Urothelium cell line (cell line): ENCODE measurements at places on chromosomes 6 and 20.
A peak's percentile ranks its signal among the peaks of the same experiment; 100 is the strongest.

DNA sequence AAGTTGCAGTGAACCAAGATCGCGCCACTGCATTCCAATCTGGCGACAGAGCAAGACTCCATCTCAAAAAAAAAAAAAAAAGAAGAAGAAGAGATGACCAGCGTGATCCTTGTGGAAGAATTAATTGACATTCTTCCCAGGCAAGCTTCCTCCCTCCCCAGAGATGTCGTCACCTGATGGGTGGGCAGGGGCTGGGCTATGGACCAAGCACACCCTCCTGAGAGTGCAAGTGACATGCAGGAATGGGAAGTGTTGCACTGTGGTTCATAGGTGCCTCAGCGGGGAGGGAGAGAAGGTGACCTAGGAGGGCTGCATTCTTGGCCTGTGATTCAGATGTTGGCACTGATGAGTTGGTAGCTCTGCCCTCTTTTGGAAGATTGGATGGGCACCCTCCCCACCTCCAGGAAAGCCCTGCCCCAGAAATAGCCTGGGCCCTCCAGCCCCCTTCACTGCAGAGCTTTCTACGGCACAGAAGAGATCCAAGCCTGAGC is 37.8 kb downstream of the TAF8 start:
- DNase-seq = peak; percentile 84

GRCh38 chr6:3228046-3228671 is 706 bp upstream of the TUBB2B start:
- no peak for DNase-seq

GRCh38 chr20:11143481-11143880 is 469.7 kb upstream of the JAG1 start:
- no peak for DNase-seq

- DNase-seq = no peak
Measured at GRCh38 chr6:13242590-13242989, 85.7 kb downstream of the TBC1D7 start.

DNA sequence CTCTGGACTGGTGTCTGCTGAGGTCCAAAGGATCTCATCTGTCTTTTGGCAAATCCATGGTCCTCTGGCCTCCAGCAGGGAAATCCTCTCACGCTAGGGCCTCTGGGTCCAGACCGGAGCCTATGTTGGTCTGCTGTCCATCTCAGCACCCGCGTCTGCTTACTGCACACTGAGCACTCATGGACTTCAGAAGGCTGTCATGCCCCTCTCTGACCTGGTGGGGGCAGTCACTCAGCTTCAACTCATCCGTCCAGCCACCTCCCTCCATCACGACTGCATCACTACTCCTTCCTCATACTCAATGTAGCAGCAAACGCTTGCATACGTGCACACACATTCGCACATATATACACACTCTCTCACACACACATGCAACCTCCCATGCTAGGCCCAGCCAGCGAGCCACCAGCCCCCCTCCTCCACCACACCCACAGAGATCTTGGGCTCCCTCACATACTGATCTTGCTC is 33.3 kb downstream of the GABRR2 start:
- peak; percentile 19 for DNase-seq

GRCh38 chr6:36479256-36479655 is 36.5 kb downstream of the KCTD20 start:
- no peak for DNase-seq

- DNase-seq = peak; percentile 23
Measured at GRCh38 chr6:37433657-37434271, 743 bp downstream of the CMTR1 start.

DNA sequence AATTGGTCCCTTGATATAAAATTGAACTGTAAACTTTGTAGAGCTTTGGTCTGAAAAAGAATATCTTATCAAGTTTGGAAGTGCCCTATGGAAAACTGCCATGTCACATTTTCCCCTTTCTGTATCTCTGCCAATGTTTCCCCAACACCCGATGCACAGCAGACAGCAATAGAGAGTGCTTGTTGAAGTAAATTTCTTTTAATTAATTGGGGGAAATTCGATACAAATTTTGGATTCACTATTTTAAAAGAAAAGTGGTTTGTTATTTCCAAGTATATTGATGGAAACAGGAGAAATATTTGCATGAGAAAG is 208.1 kb downstream of the OGFRL1 start:
- no peak for DNase-seq

GRCh38 chr20:46592580-46593362 is 42.3 kb upstream of the OCSTAMP start:
- no peak for DNase-seq

DNA sequence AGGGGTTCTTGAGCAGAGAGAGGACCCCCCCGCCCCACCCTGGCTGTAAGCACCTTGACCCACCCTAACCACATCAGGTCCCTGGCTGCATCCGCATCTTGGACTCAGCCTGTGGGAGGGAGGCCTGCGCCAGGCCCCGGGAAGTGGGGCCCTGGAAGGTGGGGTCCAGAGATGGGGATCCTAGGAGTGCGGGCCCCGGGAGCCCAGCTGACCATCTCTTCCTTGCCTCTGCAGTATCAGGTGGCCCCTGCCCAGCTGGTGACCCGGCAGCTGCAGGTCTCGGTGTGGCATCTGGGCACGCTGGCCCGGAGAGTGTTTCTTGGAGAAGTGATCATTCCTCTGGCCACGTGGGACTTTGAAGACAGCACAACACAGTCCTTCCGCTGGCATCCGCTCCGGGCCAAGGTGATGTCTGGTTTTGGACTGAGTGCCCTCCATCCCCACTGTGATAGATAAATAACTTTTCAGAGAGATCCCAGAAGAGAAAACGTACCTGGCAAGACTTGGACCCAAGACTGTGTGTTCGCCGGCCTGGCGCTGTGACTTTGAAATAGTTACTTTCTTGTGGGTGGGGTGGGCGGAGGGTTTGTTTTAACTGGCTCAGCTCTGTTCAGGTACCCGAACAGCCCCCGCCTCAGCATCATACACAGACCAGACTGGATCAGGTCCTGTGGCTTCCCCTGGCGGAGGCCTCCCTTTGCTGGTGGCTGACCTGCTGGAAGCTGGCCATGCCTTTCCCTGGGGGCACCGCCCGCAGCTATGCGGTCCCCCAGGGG is 62.0 kb downstream of the EZR start:
- DNase-seq = no peak

GRCh38 chr6:152975204-152975915 is 7.5 kb downstream of the FBXO5 start:
- no peak for DNase-seq

GRCh38 chr20:53287357-53288042 is 306.1 kb downstream of the ZNF217 start:
- no peak for DNase-seq

GRCh38 chr6:67431076-67431475 is 1204.0 kb upstream of the ADGRB3 start:
- DNase-seq = no peak

DNA sequence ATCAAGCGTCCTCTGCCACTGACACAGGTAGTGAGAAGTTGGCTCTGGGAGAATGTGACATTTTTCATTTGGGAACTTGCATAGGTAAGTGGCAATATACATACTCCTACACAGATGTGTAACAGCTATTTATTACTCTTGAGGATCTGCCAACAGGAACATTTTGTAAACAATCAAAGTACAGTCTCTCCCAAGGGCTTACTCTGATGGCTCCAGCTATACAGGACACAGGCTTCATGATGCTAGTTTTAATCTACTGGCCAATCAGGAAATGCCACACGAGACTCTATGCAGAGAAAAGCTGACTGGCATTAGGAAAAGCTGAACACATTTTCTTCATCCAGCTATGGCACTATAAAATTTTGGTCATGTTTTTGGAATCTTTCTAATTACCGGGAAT is 57.8 kb downstream of the POPDC3 start:
- no peak for DNase-seq

DNA sequence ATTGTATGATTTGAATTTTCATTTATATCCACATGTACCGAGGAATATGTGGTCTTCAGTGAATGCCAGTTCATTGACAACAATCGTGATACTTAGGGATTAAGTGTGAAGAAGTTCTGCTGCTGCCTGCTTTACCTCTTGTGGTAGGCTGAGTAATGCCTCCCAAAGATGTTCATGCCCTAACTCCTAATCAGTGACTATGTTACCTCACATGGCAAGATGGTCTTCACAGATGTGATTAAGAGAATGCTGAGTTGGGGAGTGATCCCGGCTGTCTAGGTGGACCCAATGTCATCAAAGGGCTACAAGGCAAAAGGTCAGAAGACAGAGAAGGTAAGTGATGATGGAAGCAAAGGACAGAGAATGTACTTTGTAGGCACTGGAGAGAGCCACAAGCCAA is 181.0 kb downstream of the FOXC1 start:
- no peak for DNase-seq

DNA sequence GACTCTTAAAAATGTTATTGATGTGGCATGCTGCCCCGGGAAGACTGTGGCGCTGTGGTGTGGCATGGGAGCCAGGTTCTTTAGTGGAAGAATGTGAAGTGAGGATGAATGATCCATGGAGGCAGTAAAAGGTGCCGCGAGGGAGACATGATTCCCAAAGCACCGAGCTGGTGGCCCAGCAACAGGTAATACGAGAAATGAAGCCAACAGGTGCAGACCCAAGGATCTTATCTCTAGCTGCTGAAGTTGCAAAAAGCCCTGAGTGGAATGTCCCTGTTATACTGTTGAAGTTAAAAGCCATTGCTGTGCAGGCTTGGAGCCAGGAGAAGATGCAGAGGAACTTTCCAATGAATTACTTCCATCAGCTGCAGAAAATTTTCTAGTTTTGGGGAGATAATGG is 53.5 kb downstream of the OR2B6 start:
- DNase-seq = no peak

DNA sequence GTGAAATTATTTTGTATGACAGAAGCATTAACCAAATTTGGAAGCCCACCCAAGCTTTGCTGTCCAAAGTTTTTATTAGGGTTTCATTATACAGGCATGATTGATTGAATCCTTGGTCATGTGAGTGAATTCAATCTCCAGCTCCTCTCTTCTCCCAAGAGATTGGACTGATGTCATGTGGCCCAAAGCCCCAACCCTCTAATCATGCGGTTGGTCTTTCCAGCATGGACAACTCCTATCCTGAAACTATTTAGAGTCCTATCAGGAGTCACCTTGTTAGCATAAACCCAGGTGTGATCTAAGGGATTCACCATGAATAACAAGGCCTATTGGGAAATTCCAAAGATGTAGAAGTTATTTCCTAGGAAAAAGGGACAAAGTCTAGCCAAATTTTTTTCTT is 10.6 kb downstream of the POLR3F start:
- no peak for DNase-seq

- DNase-seq = no peak
Measured at GRCh38 chr6:156909212-156910010, 132.2 kb downstream of the ARID1B start.

- DNase-seq = no peak
Measured at GRCh38 chr20:64256282-64256935, 861 bp downstream of the PCMTD2 start.

GRCh38 chr6:126380072-126380583 is 40.2 kb downstream of the CENPW start:
- no peak for DNase-seq

GRCh38 chr6:1597924-1598323 is 11.8 kb upstream of the FOXC1 start:
- DNase-seq = no peak

- DNase-seq = peak; percentile 85
Measured at GRCh38 chr6:57267586-57268293, 45.6 kb upstream of the RAB23 start.

GRCh38 chr6:111032484-111033140 is 50.8 kb downstream of the RPF2 start:
- no peak for DNase-seq

DNA sequence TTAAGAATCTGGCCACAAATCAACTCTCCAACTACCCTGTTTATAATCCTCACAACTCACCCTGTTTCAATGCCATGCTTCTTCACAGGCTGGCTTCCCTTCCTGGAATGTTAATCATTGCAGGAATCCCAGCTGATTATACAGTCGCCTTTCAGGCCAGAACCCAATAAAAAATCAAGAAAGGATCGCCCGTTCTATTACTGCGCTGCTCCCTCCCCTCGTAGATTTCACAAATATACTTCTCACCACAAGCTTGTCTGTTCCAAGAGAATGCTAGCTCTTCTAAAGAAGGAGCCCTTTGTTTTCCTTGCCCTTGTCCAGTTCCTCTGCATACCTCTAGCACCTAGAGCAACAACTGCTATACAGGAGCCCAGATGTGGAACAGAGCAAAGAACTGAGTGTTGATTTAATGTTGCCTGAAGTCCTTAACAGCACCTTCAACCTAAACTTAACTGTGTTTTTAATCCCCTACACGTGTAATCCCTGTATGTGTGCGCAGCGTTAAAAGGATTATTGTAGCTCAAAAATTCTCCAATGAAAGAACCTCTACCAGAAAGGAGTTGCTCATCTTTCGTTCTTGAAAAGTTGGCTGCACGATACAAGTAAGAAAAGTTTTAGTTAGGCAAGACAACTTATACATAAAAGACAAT is 988 bp downstream of the ECHDC1 start:
- DNase-seq = peak; percentile 27

GRCh38 chr6:54916858-54917257 is 70.3 kb downstream of the FAM83B start:
- peak; percentile 17 for DNase-seq

DNA sequence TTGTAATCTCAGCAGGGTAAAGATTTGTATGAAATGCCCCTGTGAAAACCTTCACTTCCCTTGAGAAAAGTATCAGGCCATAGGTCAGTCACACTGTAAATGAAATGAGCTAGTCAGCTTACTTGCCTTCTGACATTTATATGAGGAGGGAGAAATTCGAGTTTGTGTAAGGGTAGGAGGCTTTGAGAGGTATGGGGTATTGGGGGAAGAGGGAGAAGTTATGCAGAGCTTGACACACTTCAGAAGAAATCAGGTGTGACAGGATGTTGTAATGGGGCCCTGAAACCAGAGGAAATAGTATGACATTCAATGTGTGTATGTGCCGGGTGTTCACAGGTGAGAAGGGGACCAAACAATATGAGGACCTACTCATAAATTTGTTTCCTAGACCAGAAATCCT is 64.2 kb upstream of the CCN6 start:
- no peak for DNase-seq

DNA sequence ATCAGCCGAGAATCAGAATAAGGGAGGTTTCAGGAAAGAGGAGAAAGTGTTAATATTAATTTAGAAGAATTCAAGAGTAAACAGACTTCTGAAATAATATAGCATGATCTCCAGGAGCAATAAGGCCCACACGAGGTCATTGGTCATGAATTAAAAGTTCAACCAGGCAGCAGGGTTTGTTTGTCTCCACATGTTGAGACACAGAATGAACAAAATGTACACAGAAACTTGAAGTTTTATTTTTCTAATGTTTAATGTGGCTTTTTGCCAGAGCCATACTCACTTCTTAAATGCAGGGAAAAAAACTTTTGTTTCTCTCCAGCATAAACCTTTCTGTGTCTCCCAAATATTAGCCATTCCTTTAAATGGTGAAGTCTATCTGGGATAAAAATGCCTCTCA is 504.5 kb downstream of the HDGFL1 start:
- no peak for DNase-seq

- DNase-seq = no peak
Measured at GRCh38 chr20:14245368-14245970, 91.9 kb downstream of the FLRT3 start.
